AML-193 (cell line): ENCODE measurements at places on chromosomes 6 and 20.
A peak's percentile ranks its signal among the peaks of the same experiment; 100 is the strongest.

DNA sequence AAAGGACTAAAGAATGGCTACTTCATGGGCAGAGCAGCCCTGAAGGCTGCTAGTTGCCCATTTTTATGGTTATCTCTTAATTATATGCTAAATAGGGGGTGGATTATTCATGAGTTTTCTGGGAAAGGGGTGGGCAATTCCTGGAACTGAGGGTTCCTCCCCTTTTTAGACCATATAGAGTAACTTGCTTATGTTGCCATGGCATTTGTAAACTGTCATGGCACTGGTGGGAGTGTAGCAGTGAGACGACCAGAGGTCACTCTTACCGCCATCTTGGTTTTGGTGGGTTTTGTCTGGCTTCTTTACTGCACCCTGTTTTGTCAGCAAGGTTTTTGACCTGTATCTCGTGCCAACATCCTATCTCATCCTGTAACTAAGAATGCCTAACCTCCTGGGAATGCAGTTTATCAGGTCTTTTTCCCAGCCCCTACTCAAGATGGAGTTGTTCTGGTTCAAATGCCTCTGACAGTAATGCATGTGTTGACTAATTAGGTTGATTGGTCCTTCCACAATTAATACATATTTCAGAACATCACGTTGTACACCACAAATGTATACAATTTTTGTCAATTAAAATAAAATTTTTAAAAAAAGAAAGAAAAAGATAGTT, 139.5 kb downstream of the PDE7B start:
- DNase-seq: no peak

- no peak for DNase-seq
Observed at GRCh38 chr6:43990275-43990626, 137.0 kb downstream of the MRPL14 start.

DNA sequence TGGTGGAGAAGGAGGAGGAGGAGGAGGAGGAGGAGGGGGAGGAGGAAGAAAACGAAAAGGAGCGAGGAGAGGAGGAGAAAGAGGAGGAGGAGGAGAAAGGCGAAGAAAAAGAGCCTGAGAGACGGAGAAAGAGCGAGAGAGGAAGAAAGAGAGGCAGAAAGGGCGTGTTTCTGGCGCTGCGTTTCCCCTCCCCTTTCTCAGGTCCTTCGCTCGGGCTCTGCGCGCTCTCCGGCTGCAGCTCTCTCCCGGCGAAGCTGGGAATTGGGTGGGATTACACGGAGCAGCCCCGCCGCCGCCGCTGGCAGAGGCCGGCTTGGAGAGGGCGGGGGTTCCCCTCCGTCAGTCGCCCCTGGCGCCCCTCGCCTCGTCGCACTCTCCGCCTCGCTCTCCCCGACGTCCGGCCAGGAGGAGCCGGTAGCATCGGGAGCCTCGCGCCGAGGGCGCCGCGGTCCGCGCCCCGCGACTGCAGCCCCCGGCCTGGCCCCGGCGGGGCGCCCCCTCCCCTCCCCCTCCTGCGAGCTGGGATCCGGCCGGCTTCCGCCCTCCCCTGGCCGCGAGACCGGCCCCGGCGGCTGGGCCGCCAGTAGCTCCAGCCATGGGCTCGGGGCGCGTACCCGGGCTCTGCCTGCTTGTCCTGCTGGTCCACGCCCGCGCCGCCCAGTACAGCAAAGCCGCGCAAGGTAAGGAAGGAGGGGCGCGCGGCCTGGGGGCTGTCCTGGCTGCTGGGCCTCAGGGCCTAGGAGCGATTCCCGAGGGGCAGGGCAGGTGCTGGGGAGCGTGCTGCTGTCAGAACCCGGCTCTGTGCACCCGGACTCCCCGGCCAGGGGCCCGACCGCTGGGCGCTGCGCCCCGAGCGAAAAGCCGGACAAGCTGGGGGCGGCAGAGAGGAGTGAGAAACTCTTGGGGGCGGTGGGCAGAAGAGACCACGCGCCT, at the start of gene SCUBE3:
Gene SCUBE3, plus strand, starts transcription at position 133 of the 933 bp plus-strand sequence. Its CDS starts 463 bp downstream, at position 596.
- DNase-seq: no peak

GRCh38 chr20:46757754-46758678, 48.6 kb downstream of the SLC2A10 start:
- DNase-seq: peak; percentile 27

- DNase-seq: no peak
Observed at GRCh38 chr6:25194172-25194678, 84.9 kb upstream of the CARMIL1 start.

- no peak for DNase-seq
Observed at GRCh38 chr20:35257175-35257909, 20.6 kb downstream of the MMP24OS start.

GRCh38 chr6:84514089-84514971, 250.1 kb downstream of the TBX18 start:
- DNase-seq: no peak

DNA sequence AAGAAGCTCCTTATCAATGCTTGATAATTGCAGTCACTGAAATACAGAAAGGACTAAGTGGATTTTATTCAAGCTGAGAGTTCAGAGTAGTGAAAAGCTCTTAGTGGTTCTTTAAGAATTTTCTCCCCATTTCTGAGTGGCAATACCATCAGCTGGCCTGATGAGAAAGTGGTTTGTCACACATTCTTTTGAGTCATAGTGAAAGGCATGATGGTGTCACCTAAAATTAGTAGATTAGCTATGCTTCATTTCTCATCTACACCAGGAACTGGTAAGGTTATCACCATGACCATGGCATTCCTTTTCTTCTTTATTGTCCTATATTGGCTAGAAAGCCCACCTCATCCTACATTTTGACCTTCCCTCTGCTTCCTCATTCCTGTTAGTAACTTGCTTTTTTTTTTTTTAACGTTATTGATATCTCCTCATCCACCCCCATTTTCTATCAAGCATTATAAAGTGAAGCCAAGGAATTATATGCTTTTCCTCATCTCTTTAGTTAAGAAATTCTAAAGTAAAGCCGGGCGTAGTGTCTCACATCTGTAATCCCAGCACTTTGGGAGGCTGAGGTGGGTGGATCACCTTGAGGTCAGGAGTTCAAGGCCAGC, 67.4 kb upstream of the LOC128125822 start:
- DNase-seq: no peak

DNA sequence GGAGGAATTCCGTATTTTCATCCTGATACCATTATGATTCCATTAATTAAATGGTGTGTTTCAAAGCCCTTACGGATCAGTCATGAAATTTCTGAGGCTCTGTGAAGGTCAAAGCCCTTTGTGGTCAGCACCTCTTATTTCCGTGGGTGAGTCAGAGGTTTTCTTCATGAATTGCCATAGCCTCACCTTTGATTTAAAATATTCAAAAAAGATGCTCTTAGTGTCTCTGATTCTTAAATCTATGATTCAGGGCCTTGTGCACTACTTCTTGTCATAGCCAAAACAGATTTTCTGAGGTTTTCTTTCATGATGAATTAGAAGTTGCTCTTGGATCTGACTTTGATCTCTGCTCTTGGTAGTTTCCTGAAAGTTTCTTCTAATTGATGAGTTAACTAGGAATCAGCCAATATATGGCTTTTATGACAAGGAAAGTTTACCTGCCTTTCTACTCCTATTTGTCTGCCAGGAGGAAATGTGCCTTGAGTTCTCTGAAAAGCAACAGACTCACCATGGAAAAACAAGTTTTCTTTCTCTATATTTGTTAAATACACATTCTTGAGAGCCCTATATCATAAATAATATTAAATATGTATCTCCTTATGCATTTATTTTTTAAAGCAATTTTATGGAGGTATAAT, 613.0 kb downstream of the UTRN start:
- no peak for DNase-seq

- DNase-seq: no peak
Observed at GRCh38 chr6:69265706-69266105, 531.1 kb downstream of the LMBRD1 start.

DNA sequence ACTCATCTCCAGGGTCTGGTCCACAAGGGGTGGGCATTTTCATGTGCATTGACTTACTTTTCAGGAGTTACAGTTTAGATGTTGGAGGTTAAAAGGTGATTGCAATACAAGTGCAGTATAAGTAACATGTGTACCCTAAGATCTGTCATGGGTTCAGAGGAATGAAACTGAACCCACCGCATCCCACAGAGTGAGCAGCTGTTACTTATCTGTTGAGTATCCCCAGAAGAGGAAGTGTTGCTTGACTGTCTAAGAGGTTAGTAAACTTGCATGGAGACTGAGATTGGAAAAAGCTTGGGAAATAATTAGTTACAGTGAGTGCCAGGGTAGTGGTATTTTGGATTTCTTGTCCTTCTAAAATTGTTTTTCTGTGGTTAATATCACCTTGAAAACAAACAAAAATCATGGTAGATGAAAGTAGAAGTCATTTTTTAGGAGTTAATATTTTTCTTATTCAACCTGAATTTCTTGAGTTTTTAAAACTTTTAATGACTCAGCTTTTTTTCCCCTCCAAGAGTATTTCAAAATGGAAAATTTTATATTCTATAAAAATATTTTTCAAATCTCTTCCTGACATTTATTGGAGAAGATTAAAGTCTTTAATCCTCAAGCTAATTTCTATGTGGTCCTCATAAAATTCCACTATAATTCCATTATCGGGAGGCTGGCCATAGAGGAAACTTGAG, 306.1 kb downstream of the ZNF217 start:
- DNase-seq: no peak

GRCh38 chr6:46440141-46440540, 51.1 kb downstream of the RCAN2 start:
- no peak for DNase-seq

- peak; percentile 13 for DNase-seq
Observed at GRCh38 chr6:85494547-85495536, 45.0 kb downstream of the NT5E start.

DNA sequence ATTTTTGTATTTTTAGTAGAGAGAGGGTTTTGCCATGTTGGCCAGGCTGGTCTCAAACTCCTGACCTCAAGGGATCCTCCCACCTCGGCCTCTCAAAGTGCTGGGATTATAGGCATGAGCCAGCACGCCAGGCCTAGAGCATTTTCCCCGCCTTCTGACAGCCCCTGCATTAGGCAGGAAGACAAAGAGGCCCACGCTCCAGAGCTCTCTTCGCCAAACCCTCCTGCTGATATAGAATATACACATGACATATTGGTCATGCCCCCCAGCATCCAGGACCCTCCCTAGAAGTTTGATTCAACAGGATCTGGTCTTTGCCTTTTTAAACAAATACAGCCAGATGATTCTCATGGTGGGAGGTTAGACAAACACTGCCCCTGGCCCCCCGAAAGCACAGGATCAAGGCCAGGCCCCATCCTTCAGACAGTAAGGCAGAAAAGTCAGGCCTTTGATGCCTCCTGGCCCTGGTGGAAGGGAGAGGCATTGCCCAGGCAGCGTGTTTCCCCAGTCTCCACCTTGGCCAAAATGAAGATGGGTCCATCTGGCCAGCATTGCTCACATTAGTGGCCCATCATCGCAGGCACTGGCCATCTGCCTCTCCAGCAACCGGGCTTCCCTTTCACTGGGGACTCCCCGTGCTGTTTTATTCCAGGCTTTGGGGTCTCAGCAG, 4.4 kb downstream of the SULF2 start:
- DNase-seq: no peak

GRCh38 chr6:107114926-107115694, at the start of gene BEND3:
Gene BEND3 (minus strand): TSS chr6:107115515. CDS start chr6:107099285, 16,230 bp downstream.
- peak; percentile 10 for DNase-seq

GRCh38 chr6:35026434-35027222, 114.5 kb downstream of the TCP11 start:
- no peak for DNase-seq

DNA sequence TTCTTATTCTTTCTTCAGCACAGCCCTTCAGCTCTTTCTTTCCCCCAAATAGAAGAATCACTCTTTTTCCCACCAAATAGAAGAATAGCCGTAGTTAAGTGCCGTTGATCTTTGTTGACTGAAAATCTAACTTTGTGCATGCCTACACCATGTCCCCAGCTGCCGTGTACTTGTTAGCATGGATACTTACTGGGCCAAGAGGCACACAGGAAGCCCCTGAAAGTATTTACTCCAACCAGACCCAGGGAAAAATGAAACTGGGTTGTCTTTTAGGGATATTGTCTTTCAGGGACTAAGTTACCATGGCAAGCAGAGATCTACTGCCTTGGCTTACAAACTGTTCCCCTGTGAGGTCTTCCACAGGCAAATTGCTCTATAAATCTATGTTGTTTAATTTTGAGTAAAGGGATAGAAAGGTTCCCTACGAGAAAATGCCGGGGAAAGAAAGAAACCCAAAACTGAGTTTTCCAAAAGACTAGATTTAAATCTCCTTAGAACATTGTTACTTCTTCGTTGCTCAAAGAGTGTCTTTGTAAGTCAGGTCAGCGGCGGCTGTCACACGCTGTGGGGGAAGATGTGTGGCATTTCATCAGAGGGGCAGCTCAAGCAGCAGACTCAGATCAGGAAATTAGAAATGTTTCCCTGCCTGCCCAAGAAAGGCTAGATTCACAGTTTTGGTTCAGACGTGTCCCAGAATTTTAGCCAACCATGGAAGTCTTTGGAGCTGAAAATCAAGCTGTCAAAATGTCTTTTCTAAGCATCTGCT, 188.2 kb upstream of the PRND start:
- DNase-seq: no peak

DNA sequence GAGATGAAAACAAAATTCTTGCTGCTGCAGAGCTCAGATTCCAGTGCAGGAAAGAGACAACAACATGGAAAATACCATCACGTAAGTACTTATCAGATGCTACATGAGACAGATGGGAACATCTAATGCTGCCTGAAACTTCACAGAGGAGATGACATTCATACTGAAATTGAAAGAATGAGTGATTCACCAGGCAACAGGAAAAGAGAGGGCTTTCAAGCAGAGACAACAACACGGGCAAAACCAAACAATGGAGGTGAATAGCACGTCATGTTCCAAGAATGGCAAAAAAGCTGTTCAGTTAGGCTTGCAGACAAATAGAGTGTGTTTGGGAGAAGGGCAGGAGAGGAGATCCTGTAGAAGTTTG, 39.3 kb downstream of the GTF2H5 start:
- no peak for DNase-seq

DNA sequence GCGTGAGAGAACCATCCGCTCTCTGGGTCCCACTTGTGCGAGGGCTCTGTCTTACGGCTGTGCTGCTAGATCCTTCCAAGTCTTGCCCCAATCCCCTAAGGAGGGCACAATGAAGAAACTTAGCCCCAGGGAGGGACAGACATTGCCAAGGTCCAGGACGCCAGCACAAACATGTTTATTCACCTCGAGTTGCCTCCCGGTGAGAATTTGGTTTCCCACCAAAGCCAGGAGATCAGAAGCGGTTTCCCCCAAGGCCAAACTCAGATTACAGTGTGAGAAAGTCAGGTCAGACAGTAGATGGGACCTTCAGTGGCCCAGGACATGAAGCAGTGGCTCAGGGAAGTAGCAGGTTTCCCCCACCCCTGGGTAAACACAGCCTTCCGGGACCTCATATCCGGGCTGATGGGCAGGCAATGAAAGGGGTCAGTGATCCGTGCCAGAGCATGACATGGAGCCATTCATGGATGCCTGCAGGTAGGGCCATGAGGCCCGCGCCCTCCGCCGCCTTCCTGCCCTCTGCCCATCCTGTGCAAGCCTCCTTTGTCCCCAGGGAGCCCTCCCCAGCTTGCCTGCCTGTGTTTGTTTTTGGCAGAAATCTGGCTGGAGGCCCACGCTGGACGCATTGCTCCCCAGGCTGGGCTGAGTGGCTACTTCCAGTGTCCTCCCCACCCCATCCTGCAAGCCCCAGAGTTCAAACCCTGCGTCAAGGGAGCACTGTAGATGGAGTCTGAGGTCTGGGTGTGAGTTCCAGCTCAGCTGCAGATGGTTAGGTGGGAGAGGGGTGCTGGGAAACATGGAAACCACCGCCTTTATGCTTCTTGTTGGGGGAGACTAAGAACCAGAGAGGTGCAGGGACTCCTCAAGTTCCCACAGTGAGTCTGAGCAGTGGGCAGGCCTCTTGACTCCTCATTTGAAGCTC, 2.0 kb downstream of the BPIFB2 start:
- no peak for DNase-seq
